ENCODE measurements at places on chromosomes 1 and 21. TPM values are rescaled to one million over a fixed set of nuclear protein-coding genes. Genes with fewer than 3 reads are reported as not detected.

Gene ATP13A2
- 20.2 TPM for total RNA-seq

Gene G0S2
- 12.5 TPM for total RNA-seq

DNA sequence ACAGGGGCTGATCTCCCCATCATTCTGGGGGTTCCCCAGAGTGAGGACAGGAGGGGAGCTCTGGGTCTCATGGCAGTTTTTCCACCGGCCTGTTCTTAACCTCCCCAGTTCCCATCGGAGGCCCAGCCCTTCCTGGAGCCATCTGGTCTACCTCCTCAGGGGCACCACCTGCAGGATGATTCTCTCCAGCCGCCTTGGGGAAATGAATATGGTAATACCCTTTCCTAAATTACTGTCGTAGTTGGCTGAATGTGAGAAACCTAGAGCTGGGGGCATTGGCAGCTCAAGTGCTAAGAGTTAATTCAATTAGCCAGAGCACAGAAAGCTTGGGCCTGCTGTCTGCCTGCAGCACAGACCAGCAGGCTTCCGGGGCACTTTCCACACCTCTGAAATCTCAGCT lies 64.9 kb downstream of the TAS1R2 start:
- no peak for DNase-seq

- no peak for DNase-seq
Observed at GRCh38 chr1:65946960-65947359, 154.3 kb downstream of the PDE4B start.
